ENCODE measurements at places on chromosomes 13 and 19.
A peak's percentile ranks its signal among the peaks of the same experiment; 100 is the strongest.

GRCh38 chr19:38076337-38076736, 147.7 kb downstream of the DPF1 start:
- DNase-seq: no peak

GRCh38 chr13:59047546-59047945, 1116.2 kb downstream of the DIAPH3 start:
- DNase-seq: no peak

DNA sequence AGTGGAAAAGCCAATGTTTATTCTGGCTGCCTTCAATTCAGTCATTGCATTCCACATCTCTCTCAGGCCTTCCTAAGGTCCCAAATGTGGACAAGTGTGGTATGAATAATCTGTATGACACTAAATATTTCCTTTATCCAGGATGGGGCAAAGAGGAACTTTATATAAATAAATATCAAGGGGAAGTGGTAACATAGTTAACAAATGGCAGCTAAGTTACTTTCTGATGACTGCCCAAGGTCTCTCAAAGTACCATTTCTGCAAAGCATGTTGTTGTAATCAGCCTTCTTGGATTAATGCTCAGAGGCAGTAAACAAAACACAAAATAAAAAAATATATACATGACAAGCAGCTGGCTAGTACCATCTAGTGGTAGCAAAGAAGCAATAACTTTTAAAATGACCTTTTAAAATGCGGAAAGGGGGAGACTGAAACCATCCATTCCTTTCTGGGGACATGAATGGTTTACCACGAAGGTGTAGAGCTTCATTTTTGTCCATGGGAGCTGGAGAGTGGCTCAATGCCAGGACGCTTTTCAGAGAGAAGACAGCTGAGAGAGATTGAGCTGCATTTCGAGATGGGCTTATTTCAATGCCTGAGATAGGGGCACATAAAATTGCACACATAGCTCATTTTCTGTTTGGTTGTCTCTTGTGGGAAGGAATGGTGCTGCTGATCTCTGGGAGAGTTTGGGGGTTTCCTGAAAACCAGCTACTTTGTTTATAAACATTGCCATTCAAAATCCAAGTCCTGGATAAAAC, 259.2 kb downstream of the RFC3 start:
- no peak for DNase-seq

- DNase-seq: no peak
Observed at GRCh38 chr19:47698631-47699359, 14.4 kb upstream of the EHD2 start.

DNA sequence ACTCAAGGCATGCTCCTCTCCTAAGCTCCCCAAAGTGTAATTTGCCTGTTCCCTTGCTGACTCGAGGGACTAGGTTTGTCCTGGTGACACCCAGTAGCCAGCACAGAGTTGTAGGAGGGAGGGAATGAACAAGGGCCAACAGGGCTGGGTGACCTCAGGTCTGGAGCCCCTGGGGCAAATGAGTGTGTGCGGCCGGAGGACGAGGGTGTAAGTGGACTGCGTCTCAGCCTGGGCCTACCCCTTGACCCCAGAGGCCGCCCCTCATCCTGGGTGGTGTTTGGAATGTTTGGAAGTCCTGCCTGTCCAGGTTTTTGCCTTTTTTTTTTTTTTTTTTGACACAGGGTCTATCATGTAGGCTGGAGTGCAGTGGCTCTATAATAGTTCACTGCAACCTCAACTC, 1.3 kb upstream of the ZNF653 start:
- no peak for DNase-seq

DNA sequence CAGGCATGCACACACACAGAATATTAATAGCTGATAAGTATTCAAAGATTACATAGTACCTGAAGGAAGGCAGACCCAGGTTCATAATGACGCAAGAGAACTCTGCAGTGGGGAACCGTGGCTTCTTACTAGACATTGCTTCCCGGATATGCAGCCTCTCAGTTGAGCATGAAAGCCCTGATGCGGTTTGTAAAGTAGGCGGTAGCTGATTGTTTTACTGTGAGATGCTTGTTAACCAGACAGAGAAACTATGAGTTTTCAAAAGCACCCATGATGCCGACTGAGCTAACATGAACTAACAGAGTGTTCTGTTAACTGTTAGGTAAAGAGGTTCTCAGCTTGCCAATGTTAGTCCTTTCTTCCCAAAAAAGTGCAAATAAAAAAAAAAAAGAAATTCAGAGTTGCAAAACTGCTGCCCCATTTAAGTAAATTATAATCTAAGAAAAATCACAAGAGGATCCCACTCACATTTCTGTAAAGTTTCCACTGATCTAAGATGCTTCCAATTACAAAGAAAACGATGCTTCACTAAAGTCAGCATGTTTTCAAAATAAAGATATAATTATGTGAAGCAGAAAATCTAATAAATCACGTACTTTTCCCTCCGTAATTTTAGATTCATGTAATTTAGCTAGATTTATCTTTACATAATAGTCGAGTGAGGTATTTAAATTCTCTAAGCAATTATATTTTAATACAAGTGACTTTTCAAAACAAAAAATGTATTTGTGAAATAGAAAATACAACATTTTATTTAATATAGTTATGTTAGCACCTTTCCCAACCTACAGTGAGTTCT, 2.2 kb downstream of the FLT1 start:
- peak; percentile 63 for DNase-seq

- no peak for DNase-seq
Observed at GRCh38 chr19:1653300-1653628, 849 bp upstream of the TCF3 start.

- DNase-seq: no peak
Observed at GRCh38 chr13:97944396-97945029, 9.0 kb upstream of the IPO5 start.

GRCh38 chr13:31042481-31043165, 110.2 kb downstream of the TEX26 start:
- DNase-seq: no peak

GRCh38 chr13:102658660-102659059, 36.2 kb downstream of the METTL21C start:
- no peak for DNase-seq

GRCh38 chr13:23050126-23050525, 130.7 kb upstream of the SGCG start:
- no peak for DNase-seq

DNA sequence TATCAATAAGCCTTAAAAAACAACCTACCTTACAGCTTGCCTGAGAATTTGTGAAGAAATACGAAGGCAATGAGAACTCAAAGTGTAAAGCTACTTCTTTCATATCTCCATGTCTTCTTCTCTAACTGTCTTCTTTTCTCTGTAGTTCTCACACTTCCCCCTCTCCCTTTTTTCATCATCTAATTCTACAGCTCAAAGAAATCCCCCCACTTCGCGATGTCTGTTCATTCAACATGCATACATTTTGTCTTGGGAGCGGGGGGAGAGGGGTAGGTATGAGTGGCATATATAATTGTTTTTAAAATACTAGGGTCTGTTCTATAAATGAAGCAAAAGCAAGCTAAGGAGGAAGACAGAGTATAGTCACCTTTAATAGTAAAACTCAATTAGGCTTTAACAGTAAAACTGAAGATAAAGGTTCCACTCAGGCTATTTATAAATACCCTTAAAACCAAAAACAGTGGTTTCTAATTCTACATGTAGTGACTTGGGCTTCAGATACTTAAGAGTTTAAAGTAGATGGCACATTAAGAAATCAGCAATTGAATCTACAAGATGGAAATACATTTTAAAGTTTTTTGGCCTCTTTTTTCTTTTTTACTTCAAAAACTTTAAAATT, 106.9 kb downstream of the KLF12 start:
- DNase-seq: no peak

GRCh38 chr13:48162217-48162616, 67.3 kb upstream of the MED4 start:
- DNase-seq: no peak

DNA sequence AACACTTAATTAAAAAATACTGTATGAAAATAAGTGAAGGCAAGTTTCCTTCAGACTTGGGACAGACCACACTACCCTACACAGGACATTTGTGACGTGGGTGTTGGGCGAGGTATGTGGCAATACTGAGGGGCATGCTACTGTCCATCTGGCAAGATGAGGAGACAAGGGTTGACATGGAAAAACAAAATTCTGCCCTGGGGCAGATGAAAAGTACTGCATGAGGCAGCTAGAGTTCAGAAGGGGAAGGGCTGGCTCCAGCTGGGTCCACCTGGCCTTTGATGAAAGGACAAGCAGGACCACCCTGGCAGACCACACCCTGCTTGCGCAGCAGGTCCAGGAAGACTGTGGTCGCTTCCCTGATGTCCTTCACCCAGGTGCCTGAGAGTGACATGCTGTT, 43.2 kb downstream of the LATS2 start:
- no peak for DNase-seq

DNA sequence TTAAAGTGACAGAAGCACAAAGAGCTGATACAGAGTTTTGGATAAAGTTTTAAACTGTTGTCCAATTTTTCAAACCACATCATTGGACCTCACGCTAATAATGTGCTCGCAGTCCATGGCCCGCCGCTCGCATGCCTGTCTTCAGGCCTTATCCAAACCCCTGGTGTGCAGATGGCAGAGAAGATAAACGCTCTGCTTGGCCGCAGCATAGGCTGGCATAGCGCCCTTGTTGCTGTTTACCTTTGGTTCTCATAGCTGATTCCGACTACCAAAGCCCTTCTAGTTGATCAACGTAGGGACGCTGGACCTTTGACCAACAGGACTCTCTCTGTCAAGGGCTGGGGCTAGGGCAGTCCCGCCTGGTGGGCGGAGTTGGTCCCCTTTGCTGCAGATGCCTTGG, 23.5 kb upstream of the QTRT1 start:
- DNase-seq: no peak

DNA sequence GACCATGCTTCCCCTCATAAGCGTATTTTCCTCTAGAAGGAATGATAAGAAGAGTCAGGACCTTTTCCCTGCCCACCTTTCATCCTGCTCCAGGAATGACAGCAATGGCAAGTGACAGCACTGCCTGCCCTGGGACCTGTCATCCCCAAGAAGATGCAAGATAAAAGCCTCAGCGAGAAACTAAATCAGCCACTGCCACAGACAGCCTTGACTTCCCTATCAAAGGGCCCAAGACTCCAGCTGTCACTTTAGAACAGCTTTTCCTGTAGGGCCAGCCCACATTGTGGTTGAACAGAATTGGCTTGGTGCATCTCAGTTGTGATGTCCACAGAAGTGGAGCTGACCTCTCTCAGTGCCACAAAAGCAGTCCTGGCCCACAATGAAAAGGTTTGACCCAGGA, 1.1 kb downstream of the RAB8A start:
- no peak for DNase-seq

DNA sequence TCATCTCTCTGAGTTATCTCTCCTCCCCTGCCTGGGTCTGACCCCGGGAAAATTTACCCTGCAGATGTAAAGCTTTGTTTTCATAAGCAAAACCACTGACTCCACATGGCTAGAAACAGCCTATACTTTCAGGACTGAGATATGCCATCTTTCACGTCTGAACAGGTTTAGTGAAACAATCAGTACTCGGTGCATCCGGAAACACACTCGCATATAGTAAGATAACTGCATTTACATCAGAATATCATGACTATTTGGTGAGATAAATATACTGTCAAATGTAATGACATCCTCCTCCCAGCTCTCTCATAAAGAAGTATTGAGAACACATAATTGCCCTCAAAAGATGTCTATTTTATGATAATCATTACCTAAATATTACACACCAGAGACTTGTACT, 172.8 kb downstream of the EFNB2 start:
- DNase-seq: no peak

Measured in activated CD4-positive, alpha-beta T cell treated with anti-CD3 and anti-CD28 coated beads for 48 hours (primary cell).